Muscle of leg (tissue), 16 donors: ENCODE measurements at places on chromosomes 16 and 17. TPM values are rescaled to one million over a fixed set of nuclear protein-coding genes. Genes with fewer than 3 reads are reported as not detected.

DNA sequence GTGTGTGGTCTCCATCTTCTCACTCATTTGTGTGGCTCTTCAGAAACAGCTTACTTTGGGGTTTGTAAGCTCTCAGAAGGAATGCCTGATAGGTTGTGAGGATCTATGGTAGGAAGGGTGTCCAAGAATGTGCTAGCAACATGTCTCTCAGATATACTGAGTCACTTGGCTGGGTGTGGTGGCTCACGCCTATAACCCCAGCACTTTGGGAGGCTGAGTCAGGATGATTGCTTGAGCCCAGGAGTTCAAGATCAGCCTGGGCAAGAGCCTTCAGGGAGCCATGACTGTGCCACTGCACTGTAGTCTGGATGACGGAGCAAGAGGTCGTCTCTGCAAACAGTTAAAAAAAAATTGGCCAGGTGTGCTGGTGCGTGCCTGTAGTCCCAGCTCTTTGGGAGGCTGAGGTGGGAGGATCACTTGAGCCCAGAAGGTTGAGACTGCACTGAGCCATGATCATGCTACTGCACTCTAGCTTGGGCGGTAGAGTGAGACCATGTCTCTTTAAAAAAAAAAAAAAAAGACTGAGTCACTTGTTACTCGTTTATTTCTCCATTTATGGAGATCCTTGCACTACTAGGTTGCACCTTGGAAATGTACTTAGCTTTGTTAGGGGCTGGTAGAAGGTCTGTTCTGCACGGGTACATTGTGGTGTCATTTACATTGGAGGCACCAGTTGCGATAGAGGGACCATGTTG, 232.0 kb downstream of the SNX29 start:
- no peak for DNase-seq

DNA sequence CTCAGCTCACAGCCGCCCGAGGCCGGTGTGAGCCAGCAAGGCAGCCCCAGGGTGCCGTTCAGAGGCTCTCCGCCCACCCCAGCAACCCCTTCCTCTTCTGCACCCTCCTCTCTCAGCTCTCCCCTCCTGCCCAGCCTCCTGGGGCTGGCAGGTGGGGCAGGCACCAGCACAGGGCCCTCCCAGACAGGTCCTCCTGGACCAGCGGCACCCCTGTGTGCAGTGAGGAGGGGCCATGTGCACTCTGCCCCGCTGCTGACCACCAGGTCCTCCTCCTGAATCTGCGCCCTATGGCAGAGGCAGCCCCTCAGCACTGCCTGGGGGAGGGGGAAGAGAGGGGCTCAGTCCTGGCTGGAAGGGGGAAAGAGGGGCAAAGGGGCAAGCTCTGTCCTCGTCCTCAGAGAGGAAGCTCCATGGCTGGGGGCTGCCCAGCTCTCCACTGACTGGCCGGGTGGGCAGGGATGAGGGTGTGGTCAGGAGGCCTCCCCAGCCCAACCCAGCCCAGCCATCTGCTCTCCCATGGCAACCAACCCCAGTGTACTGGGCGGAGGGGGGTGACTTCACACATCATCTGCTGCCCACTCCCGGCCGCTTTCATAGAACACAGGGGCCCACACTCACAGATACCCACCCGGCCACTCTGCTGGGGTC, 5.4 kb upstream of the BCAR1 start:
- DNase-seq, result peak; percentile 86

DNA sequence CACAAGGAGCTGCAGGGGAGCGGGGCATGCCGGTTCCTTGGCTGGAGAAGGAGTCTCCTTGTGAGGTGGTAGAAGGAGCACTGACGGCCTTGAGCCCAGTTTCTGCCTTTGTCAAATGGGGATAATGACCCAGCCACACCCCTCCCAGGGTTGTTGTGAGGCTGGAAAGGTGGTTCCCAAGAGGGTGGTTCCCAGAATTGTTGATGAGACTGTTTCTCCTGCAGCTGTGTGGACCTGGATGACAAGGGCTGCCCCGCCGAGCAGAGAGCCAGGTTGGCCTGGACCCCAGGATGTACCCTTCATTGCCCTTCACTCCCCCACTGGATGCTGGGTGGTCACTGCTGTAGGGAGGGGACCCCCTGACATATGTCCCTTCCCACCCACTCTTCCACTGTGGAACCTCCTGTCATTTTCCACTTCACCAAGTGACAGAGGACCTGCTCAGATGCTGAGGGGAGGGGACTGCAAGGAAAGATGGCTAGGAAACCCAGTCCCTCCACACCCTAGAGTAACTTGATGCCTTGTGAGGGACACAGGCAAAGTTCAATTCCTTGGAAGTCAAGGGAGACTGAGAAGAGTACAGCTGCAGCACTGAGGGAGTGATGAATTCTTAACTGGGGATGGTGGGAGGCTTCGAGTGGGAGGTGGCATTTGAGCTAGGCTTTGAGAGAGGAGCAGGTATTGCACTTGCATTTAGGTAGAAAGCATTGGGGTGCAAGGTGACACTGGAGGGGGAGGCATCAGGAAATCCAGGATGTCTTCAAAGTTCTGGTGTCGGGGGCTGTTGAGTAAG, 10.6 kb downstream of the MIEN1 start:
- DNase-seq, result no peak

DNA sequence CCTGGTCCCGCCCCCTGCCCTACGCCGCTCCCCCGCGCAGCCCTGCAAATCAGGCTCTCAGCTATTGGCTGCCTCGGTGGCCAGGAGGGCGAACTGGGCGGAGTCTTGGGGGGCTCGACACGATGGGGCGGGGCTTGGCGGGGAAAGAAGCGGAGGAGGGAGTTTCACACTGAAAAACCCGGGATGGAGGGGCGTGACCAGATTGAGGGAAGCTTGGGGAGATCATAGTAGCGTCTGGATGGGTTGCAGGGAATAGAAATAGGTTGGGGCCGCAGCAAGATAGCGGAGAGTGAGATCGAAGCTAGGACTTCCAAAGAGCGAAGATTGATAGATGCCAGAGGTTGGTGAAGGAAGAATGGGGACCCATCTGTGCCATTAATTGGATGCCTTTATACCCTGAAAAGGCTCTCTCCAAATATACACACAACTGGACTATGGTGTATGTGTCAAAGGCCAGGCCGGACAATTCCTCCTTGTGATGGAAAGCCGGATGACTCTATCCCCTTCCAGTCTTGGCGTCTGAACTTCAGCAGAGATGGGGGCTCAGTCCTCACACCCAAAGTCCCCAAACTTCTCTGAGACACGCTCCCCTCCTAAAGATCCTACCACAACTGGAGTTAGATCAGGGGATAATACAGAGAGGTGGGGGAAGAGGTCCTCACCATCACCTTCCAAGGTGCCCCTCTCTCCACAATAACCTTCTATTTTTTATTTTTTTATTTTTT, 376 bp upstream of the STAC2 start:
- DNase-seq, result peak; percentile 88

- DNase-seq, result no peak
Observed at GRCh38 chr17:68210570-68211315, 37.1 kb upstream of the AMZ2 start.

GRCh38 chr17:10663231-10663630, 6.1 kb upstream of the MYH3 start:
- no peak for DNase-seq

DNA sequence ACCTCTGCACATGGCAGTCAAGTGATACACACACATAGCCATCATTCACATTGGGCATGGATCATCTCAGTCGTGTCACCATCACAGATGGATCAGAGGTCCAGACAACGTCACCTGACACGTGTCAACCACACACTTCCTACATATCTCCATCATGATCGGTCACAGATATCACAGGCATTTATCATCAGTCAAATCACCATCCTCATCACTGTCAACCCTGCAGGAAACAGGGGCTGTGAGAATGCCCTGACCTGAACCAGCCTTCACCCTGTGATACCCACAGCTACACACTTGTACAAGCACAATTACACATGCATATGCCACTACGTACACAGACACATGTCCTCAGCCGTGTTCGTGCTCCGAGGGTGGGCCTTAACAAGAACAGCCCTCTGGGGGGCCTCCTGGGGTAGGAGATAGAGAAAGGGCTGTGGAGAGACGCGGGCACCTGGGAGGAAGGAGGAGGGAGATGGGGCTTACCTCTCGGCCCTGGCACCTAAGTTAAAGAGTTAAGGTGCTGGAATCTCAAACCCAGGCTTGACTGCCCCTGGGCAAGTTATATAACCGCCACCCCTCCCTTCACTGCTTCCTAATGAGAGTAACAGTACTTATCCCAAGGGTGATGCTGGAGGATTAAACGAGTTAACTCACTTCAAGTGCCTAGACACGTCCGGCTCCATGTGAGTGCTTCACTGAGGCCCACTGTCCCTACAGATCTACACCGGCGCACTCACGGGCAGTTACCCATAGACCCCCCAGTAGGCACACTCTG, 1.1 kb downstream of the SLC12A4 start:
- no peak for DNase-seq

- no peak for DNase-seq
Observed at GRCh38 chr17:20232611-20233010, 223.5 kb downstream of the SPECC1 start.

DNA sequence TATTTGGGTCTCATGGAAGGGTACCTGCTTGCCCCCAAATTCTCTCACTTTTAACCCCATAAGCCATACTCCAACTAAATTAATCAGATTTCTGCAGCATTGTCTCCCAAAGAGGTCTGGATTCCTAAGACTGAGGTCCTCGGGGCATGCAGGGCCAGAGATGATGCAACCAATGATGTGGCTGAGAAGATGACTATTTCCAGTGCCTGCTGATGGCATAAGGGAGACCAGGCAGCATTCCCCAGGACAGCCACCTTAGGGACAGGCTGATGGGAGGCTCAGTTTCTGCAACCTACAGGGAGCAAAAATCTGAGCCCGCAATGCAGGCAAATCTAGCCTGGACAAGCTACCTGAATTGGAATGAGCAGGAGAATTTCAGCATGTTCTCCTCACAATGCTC, 76.8 kb upstream of the ASIC2 start:
- no peak for DNase-seq

DNA sequence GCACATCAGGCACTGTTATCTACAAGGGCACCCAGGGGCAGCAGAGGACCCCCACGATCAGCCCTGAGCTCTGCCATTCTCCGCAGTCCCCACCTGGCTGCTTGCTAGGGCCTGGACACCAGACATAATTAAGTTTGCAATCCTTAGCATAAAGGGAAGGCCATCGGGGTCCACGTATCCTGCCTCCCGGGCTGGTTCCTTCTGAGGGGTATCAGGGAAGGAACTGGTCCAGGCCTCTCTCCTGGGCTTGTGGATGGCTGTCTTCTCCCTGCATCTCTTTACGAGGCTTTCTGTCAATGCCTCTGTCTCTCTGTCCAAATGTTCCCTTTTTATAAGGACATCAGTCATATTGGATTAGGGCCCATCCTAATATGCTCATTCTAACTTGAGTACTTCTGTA, 77.8 kb downstream of the CYLD start:
- no peak for DNase-seq

GRCh38 chr16:47721006-47721637, 260.0 kb downstream of the PHKB start:
- no peak for DNase-seq

- peak; percentile 77 for DNase-seq
Observed at GRCh38 chr17:55576237-55576995, 65.2 kb upstream of the SMIM36 start.

DNA sequence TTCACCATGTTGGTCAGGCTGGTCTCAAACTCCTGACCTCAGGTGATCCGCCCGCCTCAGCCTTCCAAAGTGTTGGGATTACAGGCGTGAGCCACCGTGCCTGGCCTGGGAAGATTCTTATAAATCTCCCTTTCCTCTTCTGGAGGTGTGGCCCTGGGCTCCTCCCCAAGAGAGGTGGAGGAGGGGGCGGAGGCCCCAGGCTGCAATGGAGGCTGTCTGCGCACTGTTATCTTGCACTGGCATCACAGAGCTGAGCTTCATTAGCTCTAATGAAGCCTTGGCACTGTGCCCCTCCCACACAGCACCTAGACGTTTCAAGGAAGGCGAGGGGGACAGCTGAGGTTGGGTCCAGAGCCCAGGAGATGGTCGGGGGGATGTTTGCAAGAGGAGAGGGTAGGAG, 7.5 kb downstream of the ARHGAP23 start:
- no peak for DNase-seq

GRCh38 chr16:19410435-19411171, 7.1 kb upstream of the TMC5 start:
- peak; percentile 10 for DNase-seq

- no peak for DNase-seq
Observed at GRCh38 chr16:10729104-10730048, 14.3 kb upstream of the NUBP1 start.

GRCh38 chr17:55570391-55570790, 59.1 kb upstream of the SMIM36 start:
- no peak for DNase-seq

- DNase-seq, result peak; percentile 26
Observed at GRCh38 chr17:4362141-4362540, 4.3 kb downstream of the UBE2G1 start.

- DNase-seq, result no peak
Observed at GRCh38 chr16:61915569-61915968, 120.7 kb downstream of the CDH8 start.

DNA sequence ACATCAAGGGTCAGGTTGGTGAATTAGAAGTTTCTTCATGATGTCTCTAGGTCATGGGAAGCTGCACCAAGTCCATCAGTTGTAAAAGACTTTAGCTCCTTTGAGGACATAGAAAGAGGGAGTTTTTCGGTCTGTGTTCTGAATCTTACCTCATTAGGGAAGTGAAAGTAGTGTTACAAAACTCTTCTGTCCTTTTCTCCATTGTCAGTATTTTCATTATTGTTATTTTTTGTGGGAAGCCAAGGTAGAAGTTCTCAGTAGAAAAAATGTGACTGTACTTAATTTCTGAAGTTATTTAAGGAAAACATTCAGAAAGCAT, 24.2 kb downstream of the MAP3K3 start:
- peak; percentile 38 for DNase-seq

DNA sequence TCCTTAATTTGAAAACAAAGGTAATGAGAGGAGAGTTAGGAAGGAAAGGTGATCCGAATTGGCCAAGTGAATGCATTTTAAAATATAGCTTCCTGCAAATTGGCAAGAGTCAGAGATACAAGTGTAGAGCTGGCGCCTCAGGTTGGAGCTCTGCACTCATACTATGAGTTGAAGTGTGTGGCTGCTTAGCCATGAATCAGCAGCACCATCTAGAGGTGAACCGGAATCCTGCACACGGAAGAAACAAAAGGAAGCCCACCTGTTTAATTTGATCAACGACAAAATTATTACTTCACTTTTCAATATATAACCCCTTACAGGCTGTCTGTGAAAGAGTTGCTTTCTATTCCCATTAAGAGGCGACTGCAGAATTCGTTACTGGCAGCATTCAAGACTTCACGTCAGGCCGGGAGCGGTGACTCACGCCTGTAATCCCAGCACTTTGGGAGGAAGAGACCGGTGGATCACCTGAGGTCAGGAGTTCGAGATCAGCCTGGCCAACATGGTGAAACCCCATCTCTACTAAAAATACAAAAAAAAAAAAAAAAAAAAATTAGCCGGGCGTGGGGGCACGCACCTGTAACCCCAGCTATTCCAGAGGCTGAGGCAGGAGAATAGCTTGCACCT, 1253.7 kb upstream of the CDH8 start:
- DNase-seq, result peak; percentile 69

KRTAP1-5 gene
- polyA plus RNA-seq, result not detected

MYH2 gene
- polyA plus RNA-seq, result 12.4 TPM

GOSR1 gene
- 24.3 TPM for polyA plus RNA-seq

TBX6 gene
- 0.57 TPM for polyA plus RNA-seq

DHRS11 gene
- 7.6 TPM for polyA plus RNA-seq

PRR35 gene
- polyA plus RNA-seq, result not detected

C17orf78 gene
- polyA plus RNA-seq, result 0.16 TPM

KRT36 gene
- polyA plus RNA-seq, result not detected
